ENCODE measurements at places on chromosomes 12 and 14.

DNA sequence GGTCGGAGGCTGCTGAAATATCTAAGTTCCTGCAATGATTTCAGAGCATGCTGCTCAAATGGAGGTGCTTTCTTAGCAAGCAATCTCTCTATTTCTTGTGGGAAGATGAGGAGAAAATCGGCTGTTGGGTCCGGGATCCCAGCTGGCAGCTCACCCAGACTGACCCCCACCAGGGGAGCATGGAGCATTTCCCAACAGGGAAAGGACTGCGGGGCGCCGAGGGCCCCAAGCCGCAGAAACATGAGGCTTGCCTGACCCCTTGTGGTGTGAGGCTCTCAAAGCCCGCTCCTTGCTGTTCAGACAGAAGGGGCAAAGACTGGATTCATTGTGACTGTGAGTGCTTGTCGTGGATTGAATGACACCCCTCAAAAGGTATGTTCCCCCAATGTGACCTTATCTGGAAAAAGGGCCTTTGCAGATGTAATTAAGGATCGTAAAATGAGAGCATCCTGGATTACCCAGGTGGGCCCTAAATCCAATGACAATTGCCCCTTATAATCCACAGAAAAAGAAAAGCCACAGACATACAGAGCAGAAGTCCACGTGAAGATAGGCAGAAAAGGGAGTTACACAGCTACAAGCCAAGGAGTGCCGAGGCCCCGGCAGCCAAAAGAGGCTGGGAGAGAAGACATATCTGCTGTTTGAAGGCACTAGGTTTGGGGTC is 116.3 kb upstream of the VASH1 start:
- no peak for DNase-seq

GRCh38 chr12:93094988-93095737 is 166.1 kb upstream of the EEA1 start:
- no peak for DNase-seq

GRCh38 chr14:64788706-64789105 is 84.5 kb downstream of the PLEKHG3 start:
- no peak for DNase-seq

DNA sequence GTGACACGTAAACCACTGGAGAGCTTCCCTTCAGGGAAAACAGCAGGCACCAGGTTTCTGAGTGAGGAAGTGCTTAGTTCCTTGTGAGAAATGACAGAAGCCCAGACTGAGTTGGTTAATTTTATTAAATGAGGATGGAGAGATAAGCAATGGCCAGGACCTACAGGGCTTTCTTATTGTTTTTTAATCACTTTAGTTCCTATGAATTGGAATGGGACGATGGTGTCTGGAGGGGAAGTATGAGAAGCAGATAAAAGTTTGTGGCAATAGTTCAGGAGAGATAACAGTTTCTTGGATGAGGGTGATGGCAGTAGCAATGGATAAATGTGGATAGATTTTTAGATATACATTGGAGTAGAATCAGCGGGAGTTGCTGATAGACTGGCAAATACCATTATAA is 86.5 kb upstream of the PTPRR start:
- no peak for DNase-seq

DNA sequence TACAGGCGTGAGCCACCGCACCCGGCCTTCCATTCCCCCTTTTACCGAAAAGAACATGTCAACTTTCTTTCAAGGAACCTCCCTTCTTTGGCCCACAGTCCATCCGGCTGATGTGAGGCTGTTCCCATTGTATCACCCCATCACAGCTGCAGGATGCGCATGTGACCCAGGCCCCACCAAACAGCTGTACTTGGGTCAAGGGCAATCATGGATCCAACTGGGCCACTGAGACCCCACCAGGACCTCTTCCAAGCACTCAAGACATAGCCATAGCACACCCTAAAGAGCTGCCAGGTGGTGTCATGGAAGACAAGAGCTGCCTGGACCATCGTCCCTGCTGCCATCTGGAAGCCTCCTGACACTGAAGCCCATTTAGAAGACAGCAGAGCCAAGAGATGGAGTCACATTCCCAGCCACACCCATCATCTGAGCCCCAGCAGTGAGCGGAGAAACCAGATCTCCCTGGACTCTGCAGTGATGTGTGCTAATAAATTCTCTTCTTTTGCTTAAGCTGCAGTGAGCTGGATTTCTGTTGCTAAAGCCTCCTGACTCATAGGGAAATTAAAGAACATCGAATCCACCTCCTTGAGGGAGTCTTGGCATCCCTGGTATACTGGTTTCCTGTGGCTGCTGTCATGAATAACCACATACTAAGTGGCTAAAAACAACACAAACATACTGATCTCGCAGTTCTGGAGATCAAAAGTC is 105.6 kb downstream of the KSR2 start:
- DNase-seq: no peak

DNA sequence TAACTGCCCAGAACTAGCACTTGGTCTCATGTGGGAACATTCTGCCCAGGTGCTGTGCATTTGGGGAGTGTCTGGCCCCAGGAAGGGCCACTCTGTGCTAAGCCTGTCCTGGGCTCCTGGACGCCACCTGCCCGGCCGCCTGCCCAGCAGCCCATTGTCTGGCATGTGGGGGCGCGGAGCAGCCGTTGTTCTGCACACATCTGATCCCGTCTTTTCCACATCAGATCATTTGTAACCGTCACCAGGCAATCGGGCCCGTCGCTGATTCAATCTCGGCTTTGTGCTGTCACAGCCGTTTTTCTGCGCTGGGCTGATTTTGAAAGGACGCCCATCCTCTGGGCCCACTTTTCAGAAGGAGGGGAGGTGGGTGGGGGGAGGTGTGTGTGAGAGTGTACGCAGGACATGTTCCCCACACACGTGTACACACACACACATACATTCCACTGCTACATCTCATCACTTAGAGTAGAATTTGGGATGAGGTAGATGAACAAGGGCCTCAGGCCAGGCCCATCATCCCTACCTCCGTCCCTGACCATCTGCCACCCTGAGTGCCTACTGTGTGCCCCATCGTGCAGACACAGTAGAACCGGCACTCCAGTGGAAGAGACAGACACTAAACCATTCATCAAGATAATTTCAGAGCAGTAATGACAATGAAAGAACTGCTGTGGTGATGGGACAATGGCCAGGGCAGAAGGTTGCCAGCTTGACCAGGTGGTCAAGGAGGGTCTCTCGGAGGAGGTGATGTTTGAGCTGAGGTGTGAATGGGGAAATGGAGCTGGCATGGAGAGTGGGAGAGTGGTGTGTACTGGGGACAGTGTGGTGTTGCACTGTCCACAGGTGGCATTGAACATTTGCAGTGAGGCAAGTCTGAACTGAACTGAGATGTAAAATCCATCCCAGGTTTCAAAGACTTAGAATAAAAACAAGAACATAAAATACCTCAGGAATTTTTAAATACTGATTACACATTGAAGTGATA is 19.0 kb downstream of the FAM222A start:
- DNase-seq: no peak

DNA sequence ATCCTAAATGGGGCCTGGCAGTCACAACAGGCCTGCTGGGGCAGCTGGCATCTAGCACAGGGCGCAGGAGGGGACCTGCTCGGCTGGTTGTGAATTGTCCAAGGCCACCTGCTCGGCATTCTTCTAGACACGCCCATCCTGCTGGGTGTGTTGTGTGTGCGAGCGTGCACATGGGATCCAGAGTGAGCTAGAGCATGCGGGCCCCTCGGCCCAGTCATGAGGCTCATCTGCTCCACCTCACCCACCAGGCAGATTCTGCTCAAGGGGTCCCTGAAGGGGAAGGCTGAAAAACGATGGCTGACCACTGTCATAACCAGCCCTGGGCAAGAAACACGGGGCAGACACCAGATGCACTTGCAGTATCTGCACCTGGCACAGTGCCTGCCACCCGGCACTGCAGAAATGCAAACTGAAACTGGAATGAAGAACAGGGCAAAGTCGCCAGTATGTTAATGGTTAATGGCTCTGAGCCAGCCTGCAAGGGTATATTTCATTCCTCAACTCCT is 31.8 kb downstream of the MAX start:
- DNase-seq: no peak

GRCh38 chr12:132393245-132393795 is 63.9 kb upstream of the GALNT9 start:
- no peak for DNase-seq

DNA sequence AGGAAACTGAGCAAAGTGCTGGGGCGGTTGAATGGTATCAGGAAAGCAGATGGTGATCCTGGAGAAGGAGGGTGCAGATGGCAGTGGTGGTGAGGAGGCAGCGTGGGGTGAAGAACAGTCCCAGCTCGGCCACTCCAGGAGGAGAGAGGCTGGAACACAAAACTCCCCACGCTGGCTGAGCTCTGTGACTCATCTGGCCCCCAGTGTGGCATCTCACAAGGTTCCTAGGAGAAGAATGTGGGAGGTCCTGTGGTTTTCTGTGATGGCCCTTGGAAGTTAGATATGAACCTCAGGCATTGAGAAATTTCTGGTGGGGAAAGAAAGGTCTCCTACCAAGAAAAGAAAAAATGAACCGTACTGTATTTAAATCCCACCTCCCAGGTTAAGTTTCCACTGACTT is 8.0 kb upstream of the NRXN3 start:
- DNase-seq: no peak

- no peak for DNase-seq
Observed at GRCh38 chr14:92553438-92553837, 39.9 kb downstream of the RIN3 start.

- DNase-seq: no peak
Observed at GRCh38 chr12:5038781-5039311, 4.8 kb upstream of the KCNA5 start.

DNA sequence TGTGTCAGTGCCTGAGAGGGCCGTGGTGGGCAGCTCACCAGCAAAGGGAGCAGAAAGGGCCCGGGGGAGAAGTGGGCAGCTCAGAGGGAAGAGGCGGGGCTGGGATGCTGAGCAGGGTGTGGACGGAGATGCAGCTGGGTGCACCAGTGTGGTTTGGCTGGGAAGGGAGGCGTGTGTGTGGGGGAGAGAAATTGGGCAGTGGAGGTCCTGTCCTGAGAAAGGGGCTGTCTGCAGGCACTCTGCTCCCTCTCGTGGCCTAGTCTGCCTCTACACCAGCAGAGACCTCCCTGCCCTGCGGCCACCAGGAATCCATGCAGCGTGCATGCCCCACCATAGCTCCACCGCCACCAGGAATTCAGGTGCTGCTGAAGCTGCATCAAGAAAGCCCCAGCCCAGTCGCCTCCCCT is 6.4 kb downstream of the TMEM121 start:
- DNase-seq: no peak

Measured in T-helper 9 cell (primary cell).